ENCODE measurements at places on chromosomes 11 and 22.
A peak's percentile ranks its signal among the peaks of the same experiment; 100 is the strongest.

DNA sequence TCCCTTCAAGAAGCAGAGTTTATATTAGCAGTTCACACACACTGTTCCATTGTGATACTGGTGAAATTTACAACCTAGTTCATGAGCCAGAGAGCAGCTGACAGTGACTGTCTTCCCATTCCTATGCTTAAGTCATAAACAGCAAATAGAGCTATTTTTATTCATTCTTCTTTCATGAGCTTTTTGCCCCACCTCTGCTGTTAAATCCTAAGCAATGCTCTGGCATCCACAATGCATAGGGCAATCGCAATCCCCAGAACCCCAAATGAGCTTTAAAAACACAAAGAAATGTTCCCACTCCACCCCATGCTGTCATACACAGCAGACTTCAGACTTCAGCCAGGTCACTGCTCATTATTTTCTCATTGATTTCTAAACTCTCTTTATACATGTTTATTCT lies 307.5 kb downstream of the ETS1 start:
- no peak for DNase-seq

- DNase-seq = peak; percentile 66
Measured at GRCh38 chr11:119320776-119321524, 4.0 kb upstream of the MCAM start.

GRCh38 chr11:44453871-44454270 lies 111.6 kb upstream of the CD82 start:
- no peak for DNase-seq

GRCh38 chr11:12762278-12762677 lies 88.1 kb downstream of the TEAD1 start:
- no peak for DNase-seq

DNA sequence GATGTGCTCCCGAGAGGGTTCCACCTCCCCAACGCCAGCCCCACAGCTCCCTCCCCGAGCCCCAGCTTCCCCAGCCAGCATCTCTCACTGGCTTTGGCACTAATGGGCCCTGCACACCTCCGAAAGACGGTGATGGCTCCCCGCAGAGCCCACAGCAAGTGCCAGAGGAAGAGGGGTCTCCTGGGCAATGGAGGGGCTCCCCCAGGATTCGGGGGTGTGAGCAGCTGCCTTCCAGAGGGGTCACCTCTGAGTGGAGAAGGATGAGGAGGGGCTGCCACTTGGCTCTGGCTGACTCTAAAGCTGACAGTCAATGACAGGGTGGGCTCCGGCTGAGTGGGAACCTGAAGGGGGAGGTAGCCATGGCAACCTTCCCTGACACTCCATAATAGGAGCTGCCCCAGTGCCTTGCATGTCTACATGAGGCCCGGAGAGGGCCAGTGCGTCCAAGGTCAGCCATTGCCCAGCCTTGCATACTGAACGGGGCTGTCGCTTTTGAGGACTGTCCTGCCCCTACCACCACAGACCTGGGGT lies 98.6 kb upstream of the SYT13 start:
- no peak for DNase-seq

DNA sequence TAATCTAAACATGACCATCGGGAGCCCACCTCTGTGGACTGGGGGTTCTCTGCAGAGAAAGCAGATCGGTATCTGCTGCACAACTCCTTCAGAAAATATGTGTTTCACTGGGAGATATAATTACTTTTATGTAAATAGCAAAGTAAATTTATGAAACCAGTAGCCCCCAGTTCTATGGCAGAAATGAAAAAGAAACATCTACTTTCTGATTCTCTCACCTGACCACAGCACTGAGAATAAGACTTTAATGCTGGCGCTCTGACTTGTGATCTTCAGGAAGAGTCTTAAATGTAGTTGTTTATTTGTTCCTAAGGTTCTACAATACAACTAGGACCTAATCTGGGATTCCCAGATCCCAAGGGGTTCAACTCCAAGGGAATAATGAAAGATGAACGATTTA lies 518.0 kb downstream of the DLG2 start:
- DNase-seq = no peak

DNA sequence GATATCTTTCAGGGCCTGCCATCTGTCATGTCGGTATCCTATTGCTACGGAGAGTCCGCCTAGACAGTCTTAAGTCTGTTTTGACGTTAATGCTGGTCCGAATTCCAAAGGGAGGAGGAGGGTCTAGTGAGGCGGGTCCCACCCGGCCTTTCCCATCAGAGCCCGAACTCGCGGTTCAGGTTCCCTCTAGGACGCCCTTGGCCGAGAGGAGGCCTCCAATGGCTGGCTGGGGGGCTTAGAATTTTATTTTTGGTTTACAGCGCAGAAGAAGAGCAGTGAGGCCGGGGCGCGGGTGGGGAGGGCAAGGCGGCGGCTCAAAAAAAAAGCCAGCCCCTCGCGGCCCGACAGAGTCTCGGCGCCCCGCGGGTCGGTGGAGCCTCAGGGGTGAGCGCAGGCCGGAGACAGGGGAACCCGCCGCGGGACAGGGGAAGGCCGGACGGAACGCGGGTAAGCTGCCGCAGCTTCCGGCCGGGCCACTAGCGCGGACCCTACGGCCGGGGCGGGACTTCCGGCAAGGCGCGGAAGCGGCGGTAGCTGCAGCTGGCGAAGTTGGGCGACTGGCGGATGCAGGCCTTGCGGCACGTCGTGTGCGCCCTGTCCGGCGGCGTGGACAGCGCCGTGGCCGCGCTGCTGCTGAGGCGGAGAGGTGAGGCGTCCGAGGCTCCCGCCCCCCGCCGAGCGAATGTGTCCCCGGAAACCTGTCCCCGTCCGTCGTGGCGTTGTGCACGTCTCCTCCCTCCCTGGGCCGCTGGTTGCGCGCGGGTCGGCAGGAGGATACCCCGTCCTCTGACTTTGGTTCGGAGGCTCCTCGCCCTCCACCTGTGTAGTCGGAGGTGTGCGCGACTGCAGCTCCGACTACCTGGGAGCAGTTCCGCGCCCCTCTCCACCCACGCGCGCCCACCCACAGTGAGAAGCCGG lies at the start of gene TRMU:
Gene TRMU (plus strand): TSS at position 514 of the 918 bp plus-strand sequence. CDS start 51 bp downstream, at position 565.
- peak; percentile 64 for DNase-seq

DNA sequence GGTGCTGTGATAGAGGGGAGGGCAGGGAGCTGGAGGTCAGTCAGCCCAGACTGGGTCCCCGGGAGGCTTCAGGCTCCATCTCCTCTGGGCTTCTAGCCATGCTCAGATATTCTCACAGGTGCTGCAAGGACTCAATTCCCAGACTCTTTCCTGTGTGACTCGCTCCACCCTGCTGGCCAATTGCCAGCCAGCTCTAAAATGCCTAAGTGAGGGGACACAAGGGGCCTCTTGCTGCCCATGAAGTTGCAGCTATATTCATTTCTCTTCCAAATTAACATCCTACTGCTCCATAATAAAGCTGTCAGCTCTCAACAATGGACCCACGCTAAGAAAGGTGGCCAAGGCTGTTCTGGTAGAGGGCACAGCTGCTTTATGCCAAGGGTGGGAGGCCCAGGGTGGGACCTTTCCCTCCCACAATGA lies 101.5 kb downstream of the PLEKHA7 start:
- no peak for DNase-seq

- no peak for DNase-seq
Measured at GRCh38 chr11:122342089-122342744, 226.2 kb upstream of the BLID start.

- DNase-seq = no peak
Measured at GRCh38 chr11:83671289-83671688, 385.1 kb upstream of the CCDC90B start.

DNA sequence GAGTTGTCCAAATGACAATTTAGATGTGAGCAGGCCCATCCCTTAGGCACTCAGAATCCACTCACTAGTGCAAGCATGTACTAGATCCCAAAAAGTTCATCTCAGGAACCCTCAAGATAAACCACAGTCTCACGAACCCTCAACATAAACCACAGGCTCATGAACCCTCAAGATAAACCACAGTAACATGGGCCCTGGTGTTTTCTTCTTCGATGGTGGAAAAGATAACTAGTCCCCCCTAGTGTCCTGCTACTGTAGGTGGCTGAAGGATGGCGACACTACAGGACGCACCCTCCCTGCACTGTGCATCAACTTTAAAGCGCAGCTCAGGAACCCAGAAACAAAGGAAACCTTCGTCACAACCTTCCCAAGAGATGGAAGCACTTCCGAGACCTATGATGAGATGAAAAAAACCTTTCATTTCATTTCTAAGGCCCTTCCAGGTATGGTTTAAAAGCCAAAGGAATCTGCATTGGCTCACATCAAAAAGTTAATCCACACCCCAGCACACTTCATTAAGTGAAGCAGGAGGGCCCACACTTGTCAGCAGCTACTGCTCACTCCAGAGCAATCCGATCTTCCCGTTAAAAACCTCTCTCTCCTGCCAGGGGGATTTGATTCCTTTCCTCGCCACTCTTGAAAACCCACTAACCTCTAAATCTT lies 2.4 kb downstream of the LARGE1 start:
- no peak for DNase-seq

DNA sequence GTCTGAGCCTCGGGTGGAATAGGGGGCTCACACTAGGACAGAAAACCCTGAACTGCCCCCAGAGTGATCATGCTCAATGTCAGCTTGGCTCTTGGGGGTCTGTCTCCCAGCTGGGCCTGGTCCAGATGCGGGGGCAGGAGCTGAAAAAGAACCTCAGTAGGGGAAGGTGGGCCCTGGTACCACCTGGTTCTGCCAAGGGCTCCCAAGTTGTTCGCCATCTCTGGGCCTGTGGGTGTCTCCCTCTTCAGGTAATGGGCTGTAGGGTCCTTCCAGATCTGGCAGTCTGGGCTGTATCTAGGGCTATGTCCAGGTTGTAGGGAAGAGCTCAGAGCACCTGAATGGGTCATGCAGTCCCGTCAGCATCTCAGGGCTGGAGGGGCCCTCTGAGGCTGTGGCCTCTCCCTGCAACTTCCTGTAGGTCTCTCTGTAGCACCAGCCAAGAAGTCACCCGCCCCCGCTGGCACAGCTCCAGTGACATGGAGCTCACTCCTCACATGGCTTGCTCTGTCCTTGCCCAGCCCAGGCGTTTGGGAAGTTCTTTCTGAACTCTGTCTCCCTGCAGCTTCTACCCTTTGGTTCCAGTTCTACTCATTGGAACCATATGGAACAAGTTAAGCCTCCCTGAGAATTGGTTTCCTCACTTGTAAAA lies 33.0 kb upstream of the SOX10 start:
- DNase-seq = no peak

- no peak for DNase-seq
Measured at GRCh38 chr11:118441770-118442275, 5.5 kb downstream of the KMT2A start.

GRCh38 chr11:65087216-65087615 lies 3.2 kb downstream of the ZFPL1 start:
- DNase-seq = no peak

DNA sequence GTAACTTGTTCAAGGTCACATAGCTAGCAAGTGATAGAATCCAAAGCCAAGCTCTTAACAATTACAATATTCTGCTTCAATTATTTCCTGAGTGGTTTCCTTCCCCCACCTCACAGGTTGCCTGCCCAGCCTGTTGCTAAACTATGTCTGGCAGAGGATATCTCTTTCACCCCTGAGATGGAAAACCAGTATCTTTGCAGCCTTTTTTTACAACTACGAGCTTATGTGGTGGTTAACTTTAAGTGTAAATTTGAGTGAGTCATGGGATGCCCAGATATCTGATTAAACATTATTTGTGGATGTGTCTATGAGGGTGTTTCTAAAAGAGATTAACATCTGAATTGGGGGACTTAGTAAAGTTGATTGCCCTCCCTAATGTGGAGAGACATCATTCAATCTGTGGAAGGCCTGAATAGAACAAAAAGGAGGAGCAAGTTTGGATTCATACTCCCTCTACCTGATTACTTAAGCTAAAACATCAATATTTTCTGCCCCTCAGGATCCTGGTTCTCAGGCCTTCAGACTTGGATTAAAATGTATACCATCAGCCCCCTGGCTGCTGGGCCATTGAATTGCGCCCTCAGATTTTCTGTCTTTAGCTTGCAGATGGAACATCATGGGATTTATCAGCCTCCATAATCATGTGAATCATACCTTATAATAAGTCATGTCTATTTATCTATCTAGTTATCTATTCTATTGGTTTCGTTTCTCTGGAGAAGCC lies 911.9 kb downstream of the METTL15 start:
- DNase-seq = no peak

- no peak for DNase-seq
Measured at GRCh38 chr11:89625171-89625570, 84.9 kb upstream of the TRIM77 start.

GRCh38 chr22:48097723-48098122 lies 1335.3 kb downstream of the TBC1D22A start:
- no peak for DNase-seq

GRCh38 chr11:16993495-16993894 lies 20.7 kb downstream of the PLEKHA7 start:
- no peak for DNase-seq

DNA sequence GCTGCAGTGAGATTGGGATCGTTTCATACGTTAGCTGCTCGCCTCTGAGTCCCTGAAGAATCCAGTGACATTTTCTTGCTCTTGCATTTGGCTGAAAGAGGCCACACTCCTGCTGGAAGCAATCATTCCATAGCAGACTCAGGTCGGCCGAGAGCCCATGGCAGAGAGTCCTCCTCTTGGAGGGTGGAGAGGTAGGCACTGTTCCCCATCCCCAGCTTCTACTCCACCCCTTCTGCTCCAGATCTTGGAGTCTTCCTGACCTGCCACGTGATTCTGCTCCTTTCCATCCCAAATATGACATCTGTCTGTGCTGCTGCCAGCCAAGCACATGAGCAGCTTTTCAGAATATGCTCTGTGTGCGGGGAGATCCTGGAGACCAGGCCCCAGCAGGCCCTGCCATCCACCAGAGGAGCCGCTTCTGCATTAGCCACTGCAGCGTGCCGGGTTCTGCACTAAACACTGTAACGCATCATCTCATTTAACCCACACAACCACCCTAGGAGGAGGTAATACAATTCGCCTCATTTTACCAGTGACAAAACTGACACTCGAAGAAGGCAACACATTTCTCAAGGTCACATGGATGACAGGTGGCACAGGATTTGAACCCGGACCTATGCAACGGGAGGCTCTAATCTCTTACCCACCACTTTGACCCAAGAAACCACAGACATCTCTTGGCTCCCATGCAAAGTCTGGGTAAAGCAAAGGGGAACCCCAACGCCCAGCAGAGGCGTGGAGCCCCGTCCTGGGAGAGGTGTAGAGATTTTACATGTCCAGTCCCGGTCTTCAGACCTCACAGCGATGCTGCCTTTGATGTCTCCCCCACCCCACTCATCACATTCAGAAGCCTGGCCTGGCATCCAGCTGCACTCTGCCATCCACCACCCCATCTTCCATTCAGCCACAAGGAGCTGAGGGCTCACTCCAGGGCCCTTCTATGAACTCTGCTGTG lies 78.8 kb downstream of the FEZ1 start:
- no peak for DNase-seq

- no peak for DNase-seq
Measured at GRCh38 chr11:17498058-17498457, 21.4 kb upstream of the ABCC8 start.
